ENCODE measurements at places on chromosomes 11 and 22.

- no peak for DNase-seq
These were observed 93.1 kb upstream of the ZC3H12C start for GRCh38 chr11:110000031-110000502.

- DNase-seq, result no peak
These were observed 35.5 kb downstream of the ACO2 start for GRCh38 chr22:41504397-41504796.

- no peak for DNase-seq
These were observed 7.6 kb downstream of the TP53I11 start for GRCh38 chr11:44943118-44943517.

DNA sequence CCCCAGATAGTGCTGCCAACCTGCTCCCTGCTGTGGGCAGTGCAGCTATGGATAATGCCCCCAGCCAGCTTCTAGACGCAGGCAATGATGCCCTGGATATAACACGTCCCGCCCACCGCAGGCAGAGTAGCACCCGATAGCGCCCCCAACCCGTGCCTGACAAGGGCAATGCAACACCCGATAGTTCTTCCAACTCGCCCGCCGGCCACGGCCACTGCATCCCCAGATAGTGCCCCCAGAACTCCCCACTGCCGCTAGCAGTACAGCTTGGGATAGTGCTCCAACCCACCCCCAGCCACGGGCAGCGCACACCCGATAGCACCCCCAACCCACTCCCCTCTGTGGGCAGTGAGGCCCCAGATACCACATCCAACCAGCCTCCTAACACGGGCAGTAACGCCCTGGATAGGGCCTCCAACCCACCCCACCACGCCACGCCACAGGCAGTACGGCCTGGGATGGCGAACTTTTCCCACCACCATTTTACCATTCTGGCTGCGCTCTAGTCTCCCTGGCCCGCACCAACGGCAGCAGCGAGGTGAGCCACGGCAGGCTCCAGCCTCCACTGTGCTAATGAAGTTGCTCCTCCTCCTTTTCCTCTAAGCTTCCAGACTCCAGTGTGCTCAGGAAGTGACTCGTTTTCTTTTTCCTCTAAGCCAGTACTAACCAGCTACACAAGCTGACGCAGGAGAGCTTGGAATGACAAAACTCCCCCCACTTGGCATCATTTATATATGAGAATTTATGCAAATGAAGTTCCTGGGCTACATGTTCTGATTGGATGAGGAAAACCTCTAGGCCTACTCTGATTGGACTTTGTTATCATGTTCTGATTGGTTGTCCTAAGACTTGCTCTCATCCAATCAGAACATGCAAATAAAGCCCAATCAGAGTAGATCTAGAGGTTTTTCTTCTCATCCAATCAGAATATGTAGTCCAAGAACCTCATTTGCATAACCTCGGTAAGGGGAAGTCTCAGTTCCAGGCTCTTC, 3.0 kb upstream of the RFPL3 start:
- DNase-seq, result no peak

- no peak for DNase-seq
These were observed 11.5 kb downstream of the YPEL4 start for GRCh38 chr11:57638005-57638781.

DNA sequence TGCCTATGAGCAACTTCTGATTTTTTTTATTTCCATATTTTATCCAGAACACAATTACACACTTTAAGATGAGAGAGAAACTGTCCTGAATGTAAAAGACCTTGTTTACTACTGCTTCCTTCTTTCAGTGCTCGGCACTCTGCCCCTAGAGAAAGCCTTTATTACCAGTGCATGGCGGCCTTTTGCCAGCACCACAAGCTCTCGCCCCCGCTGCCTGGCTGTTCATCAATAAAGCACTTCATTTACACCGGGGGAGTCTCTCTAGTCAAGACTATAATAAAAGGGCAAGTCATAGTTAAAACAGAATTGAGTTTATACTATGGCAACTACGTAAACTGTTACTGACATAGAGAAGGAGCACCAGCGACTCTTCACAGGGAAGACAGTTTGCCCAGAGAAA, 259.5 kb downstream of the CADM1 start:
- DNase-seq, result no peak

Data from activated CD4-positive, CD25-positive, alpha-beta regulatory T cell (primary cell).